Stimulated activated CD4-positive, alpha-beta T cell treated with anti-CD3 and anti-CD28 coated beads, Interleukin-15, amount 100 ng/mL, for 1 hour (primary cell): ENCODE measurements at places on chromosomes 1 and 21.

DNA sequence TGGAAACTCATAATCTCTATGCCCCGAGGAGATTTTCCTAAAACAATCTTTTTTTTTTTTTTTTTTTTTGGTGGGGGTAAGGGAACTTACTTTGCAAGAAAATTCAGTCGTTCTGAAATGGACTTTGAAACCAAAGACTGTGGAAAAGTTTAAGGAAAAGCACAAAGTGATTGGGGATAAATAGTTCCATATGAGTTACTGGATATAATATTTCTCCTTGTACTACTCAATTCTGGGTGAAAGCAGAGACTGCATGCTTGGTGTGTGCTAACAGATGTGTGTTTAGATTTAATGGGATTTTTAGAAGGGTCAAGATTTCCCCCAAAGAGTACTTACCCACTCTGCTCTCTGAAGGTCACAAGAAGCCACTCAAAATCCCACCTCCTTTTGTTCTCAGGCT, 204.9 kb upstream of the USP24 start:
- no peak for DNase-seq

GRCh38 chr1:223670458-223671159, 5.1 kb upstream of the CAPN8 start:
- DNase-seq = no peak

DNA sequence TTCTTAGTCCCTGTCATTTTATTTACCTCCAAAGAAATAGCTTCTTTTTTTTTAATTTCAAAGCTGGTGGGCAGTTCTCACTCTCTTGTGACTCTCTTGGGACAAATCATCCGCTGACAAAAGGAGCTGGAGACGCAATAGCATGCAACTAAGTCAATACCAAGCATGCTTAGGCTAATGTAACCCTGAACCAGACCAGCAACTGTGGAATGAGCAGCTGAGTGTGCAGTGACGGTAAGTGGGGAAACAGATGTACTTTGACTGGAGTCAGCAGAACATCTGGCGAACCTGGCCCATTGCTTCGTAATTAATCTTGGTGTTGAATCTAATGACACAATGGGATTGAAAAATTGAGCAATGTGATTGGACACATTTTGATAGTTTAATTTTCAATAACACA, 280.7 kb upstream of the PLXNA2 start:
- DNase-seq = no peak

- DNase-seq = no peak
Measured at GRCh38 chr1:51247022-51247421, 10.9 kb downstream of the RNF11 start.

DNA sequence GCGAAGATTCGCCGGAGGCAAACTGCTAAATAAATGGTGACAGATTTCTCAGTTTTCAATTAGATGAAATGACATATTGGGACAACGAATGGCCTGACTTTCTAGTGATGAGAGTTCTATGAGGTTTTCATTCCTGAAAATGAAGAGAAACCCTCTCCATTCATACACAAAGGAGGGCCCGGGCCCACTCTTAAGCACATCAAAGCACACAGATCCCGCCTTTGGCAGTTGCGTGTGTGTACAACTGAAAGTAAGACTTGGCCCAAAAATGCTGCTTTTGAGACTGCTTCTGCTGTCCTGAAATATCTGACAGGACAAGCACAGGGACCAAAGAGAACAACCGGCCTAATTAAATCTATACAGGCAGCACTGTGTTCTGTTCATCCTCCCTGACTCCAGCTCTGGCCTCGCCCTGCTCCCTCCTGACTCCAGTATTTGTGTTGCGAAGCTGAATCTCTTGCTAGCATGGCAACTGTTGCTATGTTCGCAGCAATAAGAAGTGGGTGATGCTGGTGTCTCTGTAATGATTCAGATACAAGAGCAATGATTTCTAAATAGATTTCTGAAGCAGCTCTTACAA, 7.4 kb downstream of the LRRC53 start:
- DNase-seq = no peak

- no peak for DNase-seq
Measured at GRCh38 chr1:224559981-224560728, 56.0 kb upstream of the CNIH3 start.

GRCh38 chr1:165191087-165191486, 165.4 kb downstream of the LMX1A start:
- no peak for DNase-seq

DNA sequence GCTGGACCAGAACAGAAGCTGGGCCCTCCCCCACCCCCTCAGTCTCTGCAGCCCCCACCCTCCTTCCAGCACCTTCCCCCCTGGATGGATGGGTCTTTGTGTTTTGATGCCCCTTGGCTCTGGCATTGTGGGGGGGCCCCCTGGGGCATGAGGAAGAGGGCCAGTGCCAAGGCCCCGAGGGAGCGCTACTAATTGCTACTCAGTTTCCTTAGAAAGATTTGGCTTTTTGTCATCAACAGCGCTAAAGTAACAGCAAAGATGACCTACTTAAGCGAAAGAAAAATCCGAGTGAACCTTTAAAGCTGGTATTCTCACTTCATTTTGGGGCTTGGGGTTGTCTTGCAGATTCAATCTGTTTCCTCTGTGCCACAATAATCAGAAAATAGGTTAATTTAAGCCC, 63.5 kb downstream of the SKI start:
- DNase-seq = no peak

GRCh38 chr1:58811303-58811702, 27.5 kb upstream of the JUN start:
- no peak for DNase-seq

DNA sequence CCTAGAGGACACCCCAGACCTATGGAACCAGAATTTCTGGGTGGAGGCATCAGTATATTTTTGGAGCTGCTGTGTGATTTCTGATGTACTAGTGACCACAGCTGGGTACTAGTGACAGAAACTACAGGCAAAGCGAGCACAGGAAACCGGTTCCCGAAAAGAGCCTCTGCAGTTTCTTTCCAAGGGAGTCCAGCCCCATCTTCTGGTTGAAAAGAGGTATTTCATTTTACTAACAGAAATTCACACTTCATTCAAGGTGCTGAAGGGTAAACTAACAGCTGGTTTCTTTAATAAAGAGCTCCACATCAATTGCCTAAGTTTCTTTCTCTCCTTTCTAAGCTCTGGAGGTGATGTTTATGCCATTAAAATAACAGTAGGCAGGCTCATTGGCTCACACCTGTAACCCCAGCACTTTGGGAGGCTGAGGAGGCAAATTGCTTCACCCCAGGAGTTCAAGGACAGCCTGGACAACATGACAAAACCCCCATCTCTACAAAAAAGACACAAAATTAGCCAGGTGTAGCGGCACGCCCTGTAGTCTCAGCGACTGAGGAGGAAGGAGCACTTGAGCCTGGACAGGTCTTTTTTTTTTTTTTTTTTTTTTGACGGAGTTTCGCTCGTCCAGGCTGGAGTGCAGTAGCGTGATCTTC, 22.0 kb downstream of the THAP3 start:
- no peak for DNase-seq

GRCh38 chr1:227735539-227736285, 477 bp downstream of the SNAP47 start:
- no peak for DNase-seq

DNA sequence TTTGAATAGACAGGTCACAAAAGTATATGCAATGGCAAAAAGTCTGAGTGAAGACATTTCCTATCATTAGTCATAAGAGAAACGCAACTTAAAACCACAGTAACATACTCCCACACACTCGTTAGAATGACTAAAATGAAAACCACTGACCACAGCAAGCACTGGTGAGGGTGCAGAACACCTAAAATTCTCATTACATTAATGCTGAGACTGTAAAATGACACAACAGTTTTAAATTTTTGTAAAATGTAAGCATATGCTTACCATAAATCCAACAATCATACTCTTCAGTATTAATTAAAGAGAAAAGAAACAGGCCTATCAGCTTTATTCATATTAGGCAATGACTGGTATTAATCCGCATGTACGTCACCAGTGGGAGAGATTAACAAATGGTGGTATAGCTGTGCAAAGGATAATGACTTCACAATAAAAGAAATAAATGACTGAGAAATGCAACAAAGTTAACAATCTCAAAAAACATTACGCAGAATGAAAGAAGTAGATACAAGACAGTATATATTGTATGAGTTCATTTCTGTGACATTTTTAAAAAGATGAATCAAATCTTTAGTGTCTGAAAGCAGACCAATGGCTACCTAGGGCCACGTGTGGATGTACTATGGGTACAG, 253.5 kb downstream of the AKT3 start:
- no peak for DNase-seq

DNA sequence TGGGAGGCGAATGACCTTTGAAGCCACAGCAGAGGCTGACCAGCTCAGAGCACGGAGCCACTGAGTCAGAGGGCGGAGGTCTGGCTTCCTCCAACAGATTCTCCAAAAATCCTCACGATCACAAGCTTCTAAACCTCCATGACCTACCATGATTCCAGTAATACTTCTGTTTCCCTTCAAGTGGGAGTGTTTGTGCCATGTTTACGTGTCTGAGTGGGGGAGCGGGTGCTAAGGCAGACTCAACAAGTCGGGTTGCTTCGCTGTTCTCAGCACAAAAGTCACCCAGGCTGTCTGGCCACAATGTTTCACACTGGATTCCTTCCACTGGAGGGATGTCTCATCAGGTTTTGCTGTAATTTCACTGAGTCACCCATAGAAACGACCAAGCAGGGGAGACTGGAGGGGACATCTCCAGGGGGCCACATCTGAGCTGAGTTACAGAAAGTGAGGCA, 86.2 kb downstream of the SLC66A1 start:
- DNase-seq = no peak

DNA sequence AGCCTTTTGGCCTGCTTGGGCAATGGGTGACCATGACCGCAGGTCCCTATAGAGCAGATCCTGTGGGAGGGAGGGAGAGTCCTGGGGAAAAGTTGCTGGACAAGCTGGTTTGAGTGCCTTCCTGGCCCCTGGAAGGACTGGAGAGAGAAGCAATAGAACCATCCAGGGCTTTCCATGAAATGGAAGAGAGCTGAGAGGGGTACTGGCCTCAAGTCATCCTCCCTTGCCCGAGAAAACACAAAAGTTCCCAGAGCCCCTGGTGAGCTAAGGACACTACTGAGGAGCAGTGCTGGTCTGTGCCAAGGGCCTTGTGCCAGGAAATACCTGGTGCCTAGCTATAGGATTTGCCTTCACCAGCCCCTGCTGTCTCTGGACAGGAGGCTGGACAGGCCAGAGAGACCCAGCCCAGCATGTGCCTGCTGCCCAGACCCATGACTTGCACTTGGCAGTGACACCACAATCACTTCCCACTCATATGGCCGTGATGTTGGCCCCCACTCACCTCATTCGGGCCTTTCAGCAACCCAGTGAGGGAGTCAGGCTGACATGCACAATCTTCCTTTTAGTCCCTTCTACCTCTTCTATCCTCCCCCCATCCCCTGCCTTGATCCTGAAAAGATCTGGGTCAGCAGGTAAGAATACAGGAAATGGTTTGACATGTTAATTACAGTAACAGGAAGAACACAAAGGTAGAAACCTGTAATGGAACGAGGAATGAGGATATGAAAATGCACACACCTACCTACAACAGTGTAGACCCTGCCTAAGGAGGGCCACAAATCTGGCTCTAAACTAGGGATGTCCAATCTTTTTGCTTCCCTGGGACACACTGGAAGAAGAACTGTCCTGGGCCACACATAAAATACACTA, 7.0 kb downstream of the SH3BP5L start:
- DNase-seq = no peak

DNA sequence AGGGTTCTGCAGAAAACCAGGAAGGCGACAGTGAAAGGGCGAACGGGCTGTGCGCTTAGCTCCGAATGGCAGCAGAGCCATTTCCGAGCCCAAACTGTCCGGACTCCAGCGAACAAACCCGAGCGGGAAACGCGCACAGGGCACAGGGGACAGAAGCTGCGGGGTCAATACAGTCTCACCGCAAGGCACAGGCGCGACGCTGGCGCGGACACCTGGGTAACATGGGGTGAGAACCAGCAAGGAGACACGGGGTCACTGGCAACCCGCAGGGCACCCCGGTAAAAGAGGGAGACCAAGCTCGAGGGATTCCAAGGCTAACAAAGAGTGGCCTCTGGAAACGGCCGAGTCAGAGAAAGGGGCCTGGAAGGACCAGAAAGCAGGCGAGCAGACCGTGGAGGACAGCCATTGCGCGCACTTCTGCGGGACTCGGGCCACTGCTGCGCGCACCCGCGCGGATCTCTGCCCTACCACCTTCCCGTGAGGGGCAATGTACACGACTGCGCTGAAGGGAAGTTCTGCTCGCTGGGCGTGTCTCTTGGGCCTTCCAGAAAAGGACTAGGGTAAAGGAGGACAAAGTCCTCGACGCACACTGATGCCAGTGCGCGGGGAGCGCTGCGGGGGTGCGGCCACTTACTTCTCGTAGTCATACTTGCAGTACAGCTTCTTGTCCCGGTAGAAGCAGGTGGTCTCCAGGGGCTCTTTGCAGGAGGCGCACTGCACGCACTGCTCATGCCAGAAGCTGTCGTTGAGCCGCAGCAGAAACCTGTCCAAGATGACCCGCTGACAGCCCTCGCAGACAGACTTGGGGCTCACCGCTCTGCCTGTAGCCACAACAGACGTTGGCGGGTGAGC, 3.8 kb downstream of the LMX1A start:
- no peak for DNase-seq

GRCh38 chr1:165631342-165632151, 513 bp downstream of the MGST3 start:
- DNase-seq = no peak

DNA sequence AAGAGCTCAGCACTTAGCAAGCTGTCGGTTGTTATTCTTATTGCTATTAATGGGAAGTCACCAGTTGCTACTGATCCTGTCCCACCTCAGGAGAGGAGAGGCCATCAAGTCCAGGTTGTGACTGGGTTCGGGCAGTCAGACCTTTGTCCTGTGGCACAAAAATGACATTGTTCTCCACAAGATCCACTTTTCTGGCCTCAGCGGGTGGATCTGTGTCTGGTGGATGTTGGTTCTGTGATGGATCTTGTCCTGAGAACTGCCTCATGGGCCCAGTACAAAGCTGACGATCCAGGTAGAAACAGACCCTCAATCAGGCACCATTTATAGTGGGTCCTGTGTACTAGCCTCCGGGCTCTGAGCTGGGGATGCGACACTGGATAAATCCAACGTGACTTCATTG, 26.9 kb downstream of the TRIM67 start:
- DNase-seq = no peak

- no peak for DNase-seq
Measured at GRCh38 chr1:119338004-119338403, 30.6 kb upstream of the HAO2 start.

DNA sequence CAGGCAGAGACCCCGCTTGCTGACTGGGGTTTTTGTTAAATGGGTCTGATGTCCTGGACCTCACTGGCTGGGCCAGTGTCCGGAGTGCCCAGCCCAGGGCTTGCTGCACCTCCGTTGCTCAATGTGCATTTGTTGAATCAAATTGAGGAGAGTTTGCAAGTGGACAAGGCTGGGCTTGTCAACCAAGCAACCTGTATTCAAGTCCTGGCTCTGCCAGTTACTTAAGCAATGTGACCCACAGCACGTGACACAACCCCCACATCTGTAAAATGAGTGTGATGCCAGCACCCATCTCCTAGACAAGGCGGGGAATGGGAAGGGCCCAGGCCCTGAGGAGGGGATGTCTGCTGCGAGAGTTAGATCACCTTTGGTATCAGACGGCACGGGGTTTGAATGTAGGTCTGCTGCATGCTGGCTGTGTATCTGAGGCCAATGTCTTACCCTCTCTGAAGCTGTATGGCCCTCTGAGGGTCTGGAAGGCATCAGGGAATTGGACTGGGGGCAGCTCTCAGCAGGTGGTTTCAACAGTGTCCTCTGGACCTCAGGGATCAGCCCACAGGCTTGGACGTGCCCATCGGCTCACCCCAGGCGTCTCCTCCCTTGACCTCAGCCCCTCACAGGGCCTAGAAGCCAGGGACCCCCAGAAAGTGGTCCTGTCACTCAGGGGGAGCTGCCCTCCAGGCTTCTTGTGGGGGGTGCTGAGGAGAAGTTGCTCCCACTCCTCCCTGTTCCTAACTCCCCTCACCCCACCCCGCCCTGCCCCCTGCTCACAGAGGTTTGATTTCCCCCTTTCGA, 51.0 kb upstream of the RUNX3 start:
- DNase-seq = no peak
